ENCODE measurements at places on chromosomes 3 and 15.

GRCh38 chr3:155984791-155985417 is 114.5 kb downstream of the GMPS start:
- H3K27me3 ChIP-seq: peaks cover 6% of the 10 kb centered on the region
- H3K4me3 ChIP-seq: no peak overlapping the region
- no peaks in the 10 kb centered on the region for H3K36me3 ChIP-seq
- no peak overlapping the region for H3K27ac ChIP-seq
- no peaks in the 10 kb centered on the region for H3K4me1 ChIP-seq

DNA sequence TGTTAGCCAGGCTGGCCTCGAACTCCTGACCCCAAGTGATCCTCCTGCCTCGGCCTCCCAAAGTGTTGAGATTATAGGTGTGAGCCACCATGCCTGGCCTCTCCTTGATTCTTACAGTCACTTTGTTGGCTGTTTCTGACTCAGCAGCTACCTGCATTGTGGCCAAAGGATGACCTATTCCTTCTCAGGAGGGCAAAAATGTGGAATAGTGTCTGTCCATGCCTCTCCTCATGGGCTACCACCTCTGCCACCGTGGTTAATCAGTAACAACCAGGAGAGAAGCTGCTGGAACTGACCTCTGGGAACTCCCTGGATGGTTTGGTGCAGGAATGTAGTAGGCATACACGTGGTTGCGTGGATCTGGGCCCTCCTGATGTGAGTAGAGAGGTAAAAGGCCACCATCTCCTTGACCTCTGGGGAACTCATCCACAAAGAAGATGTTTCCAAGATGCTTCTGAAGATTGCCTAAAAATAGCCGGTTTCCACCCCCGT is 63.3 kb downstream of the FLNB start:
- no peak overlapping the region for H3K4me3 ChIP-seq
- no peak for DNase-seq
- H3K4me1 ChIP-seq: peaks cover 6% of the 10 kb centered on the region
- no peaks in the 10 kb centered on the region for H3K36me3 ChIP-seq
- peaks cover 3% of the 10 kb centered on the region for H3K27me3 ChIP-seq

- no peaks in the 10 kb centered on the region for H3K4me1 ChIP-seq
- H3K27me3 ChIP-seq: peaks cover 3% of the 10 kb centered on the region
- H3K27ac ChIP-seq: no peak overlapping the region
- DNase-seq: no peak
- H3K36me3 ChIP-seq: no peaks in the 10 kb centered on the region
- no peak overlapping the region for H3K4me3 ChIP-seq
These were observed 466.7 kb downstream of the MECOM start for GRCh38 chr3:169196789-169197188.

GRCh38 chr3:8489278-8489792 is 12.3 kb upstream of the LMCD1 start:
- no peak overlapping the region for H3K4me3 ChIP-seq
- peaks cover 4% of the 10 kb centered on the region for H3K27me3 ChIP-seq
- H3K36me3 ChIP-seq: no peaks in the 10 kb centered on the region
- peaks cover 16% of the 10 kb centered on the region for H3K4me1 ChIP-seq
- H3K27ac ChIP-seq: no peak overlapping the region

DNA sequence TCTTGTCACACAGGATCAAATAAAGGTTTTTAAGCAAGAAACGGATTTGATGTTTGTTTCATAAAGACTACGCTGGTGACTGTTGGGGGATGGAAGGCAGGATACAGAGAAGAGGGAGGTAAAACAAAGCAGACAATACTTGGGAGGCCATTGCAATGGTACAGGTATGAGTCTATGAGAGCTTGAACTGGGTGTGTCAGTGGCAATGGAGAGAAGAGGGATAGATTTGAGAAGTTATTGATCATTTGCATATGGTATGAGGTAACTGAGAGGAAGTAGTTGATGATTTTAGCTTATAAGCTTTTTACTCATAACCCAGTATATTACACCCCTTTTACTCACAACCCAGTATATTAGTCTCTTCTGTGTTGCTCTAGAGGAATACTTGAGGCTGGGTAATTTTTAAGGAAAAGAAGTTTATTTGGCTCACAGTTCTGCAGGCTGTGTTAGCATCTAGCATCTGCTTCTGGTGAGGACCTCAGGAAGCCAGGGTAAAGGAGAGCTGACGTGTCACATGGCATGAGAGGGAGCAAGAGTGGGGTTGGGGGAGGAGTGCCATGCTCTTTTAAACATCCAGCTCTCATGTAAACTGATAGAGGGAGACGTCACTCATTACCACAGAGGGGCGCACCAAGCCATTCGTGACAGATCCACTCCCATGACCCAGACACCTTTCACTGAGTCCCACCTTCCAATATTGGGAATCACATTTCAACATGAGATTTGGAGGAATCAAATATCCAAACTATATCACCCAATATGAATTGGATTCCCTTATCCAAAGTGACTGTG is 153.9 kb downstream of the VPS8 start:
- peaks cover 21% of the 10 kb centered on the region for H3K4me1 ChIP-seq
- peaks cover 26% of the 10 kb centered on the region for H3K36me3 ChIP-seq
- no peak overlapping the region for H3K4me3 ChIP-seq
- peak overlapping the region; percentile 42 for H3K27ac ChIP-seq
